ENCODE measurements at places on chromosomes 4 and X.

DNA sequence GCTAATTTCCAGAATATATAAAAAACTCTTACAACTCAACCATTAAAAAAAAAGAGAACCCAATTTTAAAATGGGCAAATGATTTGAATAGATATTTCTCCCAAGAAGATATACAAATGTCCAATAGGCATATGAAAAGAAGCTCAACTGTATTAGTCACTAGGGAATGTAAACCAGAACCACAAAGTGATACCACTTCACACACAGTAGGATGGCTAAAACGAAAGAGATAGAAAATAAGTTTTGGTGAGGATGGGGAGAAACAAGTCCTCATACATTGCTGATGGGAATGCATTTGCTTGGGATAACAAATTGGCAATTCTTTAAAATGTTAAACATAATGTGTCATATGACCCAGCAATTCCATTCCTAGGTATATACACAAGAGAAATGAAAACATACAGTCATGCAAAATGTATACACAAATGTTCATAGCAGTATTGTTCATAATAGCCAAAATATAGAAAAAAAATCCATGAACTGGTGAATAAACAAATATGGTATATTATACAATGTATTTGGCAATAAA is 5.7 kb downstream of the TCEAL3 start:
- DNase-seq: no peak

- no peak for DNase-seq
Observed at GRCh38 chr4:72522440-72522839, 46.6 kb downstream of the ADAMTS3 start.

GRCh38 chrX:41734530-41734929 is 10.5 kb downstream of the GPR82 start:
- DNase-seq: no peak

GRCh38 chr4:119783189-119783983 is 154.8 kb upstream of the PDE5A start:
- no peak for DNase-seq

- no peak for DNase-seq
Observed at GRCh38 chr4:24747234-24747975, 48.0 kb upstream of the SOD3 start.

DNA sequence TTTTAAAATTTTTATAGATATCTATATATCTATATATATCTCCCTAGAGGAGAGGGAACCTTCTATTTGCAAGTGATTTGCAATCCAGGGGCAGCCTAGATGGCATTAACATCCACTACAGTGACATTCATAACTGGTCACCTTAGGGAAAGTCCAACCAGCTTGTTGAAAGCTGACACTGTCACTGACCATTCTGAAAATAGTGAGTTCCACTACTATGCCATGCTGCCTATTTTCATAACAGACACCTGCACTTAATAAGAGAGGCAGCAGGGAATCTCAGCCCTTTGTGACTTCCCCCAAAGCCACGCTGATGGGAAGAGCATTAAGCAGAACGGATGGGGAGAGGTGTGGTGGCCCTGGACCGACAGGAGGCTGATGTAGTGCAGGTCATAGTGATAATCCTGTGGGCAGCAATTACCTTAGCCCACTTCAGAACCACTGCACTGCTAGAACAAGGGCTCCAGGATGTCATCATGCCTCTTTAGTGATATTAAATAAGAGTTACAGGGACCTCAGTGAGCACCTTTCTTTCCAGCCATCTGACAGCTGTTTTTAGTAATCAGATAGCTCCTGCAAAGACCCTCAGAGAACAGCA is 51.3 kb downstream of the GPRIN3 start:
- no peak for DNase-seq

- no peak for DNase-seq
Observed at GRCh38 chr4:86592553-86593249, 1.4 kb upstream of the PTPN13 start.

Data from CD4-positive, alpha-beta T cell treated with Interleukin-6 at 100 ng/mL for 8 hours (primary cell).